ENCODE measurements at places on chromosomes 13 and 19.
A peak's percentile ranks its signal among the peaks of the same experiment; 100 is the strongest.

GRCh38 chr13:43487461-43487860 is 299.3 kb downstream of the ENOX1 start:
- no peak for DNase-seq

GRCh38 chr13:99406799-99407201 is 94.5 kb upstream of the TM9SF2 start:
- DNase-seq = peak; percentile 56

DNA sequence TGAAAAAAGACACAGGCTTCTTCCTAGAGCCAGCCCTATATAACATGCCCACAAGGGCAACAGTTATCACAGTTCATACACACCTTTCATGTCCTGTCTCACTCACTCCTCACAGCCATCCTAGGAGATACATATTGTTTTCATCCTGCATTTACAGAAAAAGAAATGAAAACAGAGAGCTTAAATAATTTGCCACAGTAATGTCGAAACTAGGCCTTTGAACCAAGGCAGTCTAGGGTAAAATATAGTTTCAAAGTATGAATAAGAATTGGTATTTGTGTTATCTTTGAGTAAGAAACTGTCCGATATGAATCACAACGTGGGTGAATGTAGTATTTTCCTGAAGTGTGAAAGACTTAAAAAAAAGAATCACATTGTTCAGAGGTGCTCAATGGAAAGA is 26.8 kb downstream of the CLDN10 start:
- DNase-seq = no peak

DNA sequence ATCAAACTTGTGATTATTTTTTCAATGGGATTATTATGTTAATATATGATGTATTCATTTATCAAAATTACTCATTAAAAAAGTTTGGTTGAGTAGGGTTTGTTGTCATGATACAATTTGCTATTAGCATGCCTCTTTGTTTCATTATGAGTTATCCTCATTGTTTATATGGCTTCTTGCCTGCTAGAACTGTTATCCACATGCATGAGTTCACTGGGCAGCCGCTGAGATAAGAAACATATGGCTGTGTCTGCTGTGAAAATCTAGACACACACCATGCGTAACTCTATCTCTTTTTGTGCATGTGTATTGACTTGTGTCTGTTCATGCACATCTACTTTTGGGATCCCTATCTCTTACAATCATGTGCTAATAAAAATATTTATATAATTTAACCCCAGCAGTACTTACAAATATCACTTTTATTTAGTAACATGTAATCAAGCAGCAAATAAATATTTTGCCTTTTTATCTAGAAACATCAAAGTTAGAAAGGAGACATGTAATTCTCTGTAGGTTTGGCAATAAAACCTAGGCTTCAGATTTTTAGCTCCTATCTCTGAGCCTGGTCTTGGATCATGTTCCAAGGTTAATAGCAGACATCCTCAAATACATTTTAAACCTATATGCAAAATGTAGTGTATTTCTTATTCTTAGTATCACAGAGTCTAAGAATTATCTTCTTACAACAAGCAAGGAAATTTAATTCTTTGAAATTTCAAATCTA is 11.2 kb upstream of the KLF12 start:
- no peak for DNase-seq

- DNase-seq = no peak
Measured at GRCh38 chr19:41913538-41914423, 14.5 kb downstream of the ERFL start.
